ENCODE measurements at places on chromosomes 7 and 10.
A peak's percentile ranks its signal among the peaks of the same experiment; 100 is the strongest.

- H3K27ac ChIP-seq, result no peak overlapping the region
- peaks cover 5% of the 10 kb centered on the region for H3K27me3 ChIP-seq
- no peak overlapping the region for H3K4me3 ChIP-seq
- no peak for DNase-seq
- H3K4me1 ChIP-seq, result no peaks in the 10 kb centered on the region
Observed at GRCh38 chr10:102845352-102845902, 8.2 kb upstream of the CYP17A1 start.

GRCh38 chr10:74035303-74035702, 37.4 kb downstream of the VCL start:
- DNase-seq, result no peak
- peaks cover 9% of the 10 kb centered on the region for H3K36me3 ChIP-seq
- no peak overlapping the region for H3K4me3 ChIP-seq
- peak overlapping the region; percentile 65 for H3K27ac ChIP-seq
- no peaks in the 10 kb centered on the region for H3K27me3 ChIP-seq

DNA sequence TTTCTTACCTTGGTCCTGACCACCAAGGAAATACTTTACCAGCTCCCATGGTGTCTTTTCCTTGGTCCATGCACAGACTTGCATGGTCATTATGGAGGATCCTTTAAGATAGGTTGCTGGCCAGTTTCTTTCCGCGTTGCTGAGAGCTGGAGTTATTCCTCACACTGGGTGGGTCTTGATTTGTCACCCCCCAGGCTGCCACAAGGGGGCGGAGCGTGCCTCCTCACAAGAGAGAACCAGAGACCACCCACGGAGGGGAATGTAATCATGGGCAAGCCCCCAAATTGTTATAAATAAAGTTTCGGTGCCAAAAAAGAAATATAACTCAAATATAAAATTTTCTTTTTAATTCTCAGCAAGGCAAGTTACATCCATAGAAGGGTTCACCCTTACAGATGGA, 10.5 kb upstream of the TRIM24 start:
- H3K4me1 ChIP-seq, result no peaks in the 10 kb centered on the region
- no peak overlapping the region for H3K4me3 ChIP-seq
- no peak for DNase-seq
- H3K27ac ChIP-seq, result no peak overlapping the region
- H3K27me3 ChIP-seq, result no peaks in the 10 kb centered on the region

GRCh38 chr10:21507150-21507549, 18.3 kb downstream of the SKIDA1 start:
- H3K36me3 ChIP-seq, result no peaks in the 10 kb centered on the region
- H3K4me1 ChIP-seq, result peaks cover 54% of the 10 kb centered on the region
- H3K27me3 ChIP-seq, result no peaks in the 10 kb centered on the region

GRCh38 chr7:73704640-73705550, 14.6 kb downstream of the STX1A start:
- H3K27me3 ChIP-seq, result no peaks in the 10 kb centered on the region
- no peak overlapping the region for H3K4me3 ChIP-seq
- DNase-seq, result no peak
- peaks cover 11% of the 10 kb centered on the region for H3K36me3 ChIP-seq

DNA sequence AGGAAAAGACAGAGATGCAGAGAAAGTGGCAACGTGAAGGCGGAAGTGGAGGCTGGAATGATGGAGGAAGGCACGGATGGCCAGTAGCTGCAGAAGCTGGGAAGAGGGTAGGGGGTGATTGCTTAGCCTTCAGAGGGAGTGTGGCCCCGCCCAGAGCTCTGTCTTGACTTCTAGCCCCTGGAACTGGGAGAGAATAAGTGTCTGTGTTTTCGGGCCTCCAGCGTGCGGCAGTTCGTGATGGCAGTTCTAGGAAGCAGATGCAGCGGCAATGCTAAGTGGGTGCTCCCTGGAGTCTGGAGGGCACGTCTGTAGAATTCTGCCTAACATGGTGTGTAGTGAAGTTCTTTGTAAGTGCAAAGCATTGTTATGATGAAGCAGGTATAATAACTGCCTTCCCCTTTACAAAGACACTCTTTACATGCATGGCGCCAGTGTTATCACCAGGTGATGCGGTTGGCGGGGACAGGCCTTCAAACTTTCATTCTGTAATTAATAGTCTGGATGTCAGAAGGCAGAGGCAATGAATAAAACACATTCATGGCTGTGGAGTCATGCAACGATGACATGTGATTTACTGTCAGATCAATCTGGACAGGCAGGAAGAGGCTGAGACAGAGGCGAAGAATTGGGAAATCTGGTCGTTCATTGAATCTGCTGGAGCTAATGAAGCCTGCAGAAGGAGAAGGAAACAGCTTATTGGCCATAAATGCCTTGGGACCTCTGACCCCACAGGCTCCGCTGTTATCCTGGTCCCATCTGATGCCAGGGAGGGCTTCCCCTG, 228.6 kb downstream of the GLRX3 start:
- peaks cover 21% of the 10 kb centered on the region for H3K4me1 ChIP-seq
- no peak overlapping the region for H3K4me3 ChIP-seq
- H3K27ac ChIP-seq, result no peak overlapping the region

- H3K27me3 ChIP-seq, result no peaks in the 10 kb centered on the region
- no peak overlapping the region for H3K27ac ChIP-seq
- H3K4me3 ChIP-seq, result no peak overlapping the region
- H3K36me3 ChIP-seq, result peaks cover 19% of the 10 kb centered on the region
Observed at GRCh38 chr7:138886501-138886917, 88.5 kb upstream of the ATP6V0A4 start.

DNA sequence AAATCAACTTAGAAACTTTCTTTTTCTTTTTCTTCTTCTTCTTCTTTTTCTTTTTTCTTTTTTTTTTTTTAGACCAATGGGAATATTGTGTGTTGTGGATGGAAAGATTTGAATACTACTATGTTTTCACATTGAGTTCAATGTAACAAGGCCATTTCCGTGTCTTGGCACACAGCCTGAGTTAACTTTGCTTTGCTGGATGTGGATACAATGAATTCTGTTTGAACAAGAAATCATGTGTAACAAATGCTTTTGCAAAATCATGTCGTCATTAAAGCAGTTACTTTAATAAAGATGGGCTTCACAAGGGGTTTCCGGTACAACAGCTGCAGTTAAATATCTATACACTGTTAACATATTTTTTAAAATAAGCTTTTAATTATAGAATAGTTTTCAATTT, 13.5 kb upstream of the ENTPD1 start:
- peaks cover 14% of the 10 kb centered on the region for H3K4me1 ChIP-seq
- H3K27me3 ChIP-seq, result no peaks in the 10 kb centered on the region
- H3K27ac ChIP-seq, result peak overlapping the region; percentile 86
- no peak for DNase-seq
- H3K36me3 ChIP-seq, result no peaks in the 10 kb centered on the region

GRCh38 chr7:39085590-39086049, 107.9 kb downstream of the POU6F2 start:
- H3K4me3 ChIP-seq, result peak overlapping the region; percentile 65
- H3K4me1 ChIP-seq, result peaks cover 28% of the 10 kb centered on the region
- H3K27ac ChIP-seq, result no peak overlapping the region
- peaks cover 5% of the 10 kb centered on the region for H3K27me3 ChIP-seq
- H3K36me3 ChIP-seq, result no peaks in the 10 kb centered on the region

- DNase-seq, result no peak
- no peaks in the 10 kb centered on the region for H3K36me3 ChIP-seq
- H3K4me3 ChIP-seq, result no peak overlapping the region
- H3K4me1 ChIP-seq, result peaks cover 7% of the 10 kb centered on the region
Observed at GRCh38 chr7:71535616-71536015, 403.7 kb downstream of the GALNT17 start.

DNA sequence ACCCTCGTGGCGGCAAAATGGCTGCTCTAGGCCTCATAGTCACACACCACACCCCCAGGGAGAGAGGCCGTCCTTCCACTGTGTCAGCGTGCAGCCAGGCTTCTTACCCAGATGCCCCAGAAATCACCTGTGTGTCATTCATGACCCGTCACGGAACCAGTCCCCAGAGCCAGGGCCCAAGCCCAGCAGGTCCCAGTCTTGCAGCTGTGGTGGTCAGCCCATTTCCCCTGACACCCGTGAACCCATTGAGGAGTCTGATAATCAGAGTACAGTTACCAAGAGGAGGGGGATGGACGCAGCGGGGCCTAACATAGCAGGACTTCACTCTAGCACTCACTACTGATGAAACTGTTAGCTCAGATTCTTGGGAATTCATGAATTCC, 112.1 kb downstream of the ACTR3B start:
- no peaks in the 10 kb centered on the region for H3K27me3 ChIP-seq
- no peaks in the 10 kb centered on the region for H3K36me3 ChIP-seq
- no peak overlapping the region for H3K27ac ChIP-seq
- H3K4me3 ChIP-seq, result no peak overlapping the region

DNA sequence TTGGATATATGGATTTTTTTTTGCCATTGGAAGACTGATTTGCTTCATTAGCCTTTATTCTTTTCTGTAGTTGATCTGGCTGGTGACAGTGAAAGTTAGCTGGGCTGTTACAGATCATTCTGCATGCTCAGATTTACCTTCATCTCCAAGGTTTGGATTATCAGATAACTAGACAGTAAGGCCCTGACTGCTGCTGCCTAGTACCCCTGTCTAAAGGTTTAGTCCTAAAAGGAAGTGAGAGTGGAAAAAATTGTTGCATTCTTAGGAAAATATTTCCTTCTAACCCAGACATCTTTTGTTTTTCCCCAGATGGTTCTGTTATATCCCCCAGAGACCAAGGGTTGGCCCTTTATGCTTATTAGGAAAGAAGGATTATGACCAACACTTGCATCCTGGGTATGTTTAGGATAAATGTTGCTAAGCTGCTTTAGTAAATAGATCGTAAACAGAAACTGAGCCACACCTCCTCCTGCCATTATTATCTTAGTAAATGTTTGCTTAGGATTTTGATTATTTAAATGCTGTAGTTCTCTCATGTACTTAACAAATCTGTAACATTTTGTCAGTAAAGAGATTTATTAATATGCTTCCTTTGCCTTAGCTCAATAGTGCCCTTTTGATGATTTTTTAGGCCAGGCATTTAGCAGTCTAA, 44.4 kb downstream of the MCU start:
- no peaks in the 10 kb centered on the region for H3K27me3 ChIP-seq
- H3K4me1 ChIP-seq, result peaks cover 22% of the 10 kb centered on the region
- H3K4me3 ChIP-seq, result no peak overlapping the region
- H3K27ac ChIP-seq, result peak overlapping the region; percentile 91
- DNase-seq, result no peak
- H3K36me3 ChIP-seq, result peaks cover 6% of the 10 kb centered on the region

DNA sequence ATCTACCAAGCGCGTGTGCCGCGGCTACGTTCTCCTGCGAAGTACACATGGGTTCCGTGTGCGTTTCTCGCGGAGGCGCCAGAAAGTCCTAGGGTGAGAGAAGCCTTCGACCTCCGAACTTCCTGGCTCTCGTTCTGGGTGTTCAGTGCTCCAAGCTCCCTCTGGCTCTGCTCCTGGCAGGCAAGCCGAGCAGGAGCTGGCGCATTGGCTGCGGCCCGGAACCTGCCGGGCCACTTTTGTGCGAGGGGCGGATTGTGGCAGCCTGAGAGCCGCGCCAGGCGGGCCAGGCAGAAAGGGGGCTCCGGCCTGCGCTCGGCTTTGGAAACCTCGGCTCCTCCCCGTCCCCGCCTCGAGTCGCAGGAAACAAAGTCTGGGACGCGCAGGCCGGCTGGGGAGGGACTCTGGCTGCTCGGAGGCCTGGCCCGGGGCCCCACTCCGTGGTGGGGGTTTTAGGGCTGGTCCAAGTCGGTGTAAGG, 9.6 kb downstream of the EMX2 start:
- peak overlapping the region; percentile 17 for H3K4me3 ChIP-seq
- H3K27me3 ChIP-seq, result peaks cover 100% of the 10 kb centered on the region
- peaks cover 22% of the 10 kb centered on the region for H3K4me1 ChIP-seq
- DNase-seq, result peak; percentile 63
- peaks cover 1% of the 10 kb centered on the region for H3K36me3 ChIP-seq

- peaks cover 40% of the 10 kb centered on the region for H3K4me1 ChIP-seq
- DNase-seq, result no peak
- H3K27me3 ChIP-seq, result no peaks in the 10 kb centered on the region
- H3K4me3 ChIP-seq, result peak overlapping the region; percentile 86
Observed at GRCh38 chr7:155299535-155300202, 2.0 kb downstream of the INSIG1 start.

- peaks cover 2% of the 10 kb centered on the region for H3K36me3 ChIP-seq
- no peaks in the 10 kb centered on the region for H3K27me3 ChIP-seq
- H3K4me1 ChIP-seq, result no peaks in the 10 kb centered on the region
Observed at GRCh38 chr7:8154272-8154671, 107.7 kb downstream of the ICA1 start.

GRCh38 chr7:87600130-87601124, at the start of gene ABCB1:
TSS of gene ABCB1 (minus strand) at chr7:87600884. CDS start at chr7:87600184, 700 bp downstream.
- H3K27me3 ChIP-seq, result peaks cover 83% of the 10 kb centered on the region
- DNase-seq, result peak; percentile 38
- H3K4me3 ChIP-seq, result peak within 1 kb of the TSS; percentile 68
- no peak within 1 kb of the TSS for H3K27ac ChIP-seq
- H3K4me1 ChIP-seq, result peaks cover 10% of the 10 kb centered on the region
- H3K36me3 ChIP-seq, result no peaks in the 10 kb centered on the region

GRCh38 chr10:58438986-58439385, 53.8 kb downstream of the TFAM start:
- H3K4me1 ChIP-seq, result peaks cover 34% of the 10 kb centered on the region
- no peak overlapping the region for H3K4me3 ChIP-seq
- no peak for DNase-seq
- peaks cover 4% of the 10 kb centered on the region for H3K36me3 ChIP-seq
- H3K27ac ChIP-seq, result no peak overlapping the region

DNA sequence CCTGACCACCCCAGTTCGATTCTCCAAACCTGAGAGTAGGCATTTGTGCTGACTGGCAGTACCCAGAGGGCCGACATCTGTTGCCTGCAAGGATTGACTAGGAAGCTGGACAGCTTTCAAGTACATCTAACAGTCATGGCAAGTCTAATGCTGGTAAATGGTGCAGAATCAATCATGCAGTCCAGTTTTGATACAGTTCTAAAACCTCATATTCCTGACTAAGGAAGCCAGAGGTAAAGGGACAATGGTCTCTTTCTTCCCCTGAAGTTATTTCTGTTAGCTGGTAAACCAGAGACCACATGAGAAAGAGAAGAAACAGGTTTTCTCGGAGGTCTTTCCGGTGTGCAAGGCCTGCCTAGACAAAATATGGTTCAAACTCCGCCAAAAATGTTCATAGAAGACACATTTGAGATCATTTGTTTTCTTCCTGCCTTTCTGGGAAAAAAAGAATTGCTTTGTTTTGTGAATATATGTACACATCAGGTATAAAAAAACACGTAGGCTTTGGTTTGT, 97.1 kb downstream of the WDR37 start:
- H3K4me1 ChIP-seq, result peaks cover 23% of the 10 kb centered on the region
- peaks cover 8% of the 10 kb centered on the region for H3K27me3 ChIP-seq
- no peaks in the 10 kb centered on the region for H3K36me3 ChIP-seq
- DNase-seq, result no peak
- H3K27ac ChIP-seq, result no peak overlapping the region

DNA sequence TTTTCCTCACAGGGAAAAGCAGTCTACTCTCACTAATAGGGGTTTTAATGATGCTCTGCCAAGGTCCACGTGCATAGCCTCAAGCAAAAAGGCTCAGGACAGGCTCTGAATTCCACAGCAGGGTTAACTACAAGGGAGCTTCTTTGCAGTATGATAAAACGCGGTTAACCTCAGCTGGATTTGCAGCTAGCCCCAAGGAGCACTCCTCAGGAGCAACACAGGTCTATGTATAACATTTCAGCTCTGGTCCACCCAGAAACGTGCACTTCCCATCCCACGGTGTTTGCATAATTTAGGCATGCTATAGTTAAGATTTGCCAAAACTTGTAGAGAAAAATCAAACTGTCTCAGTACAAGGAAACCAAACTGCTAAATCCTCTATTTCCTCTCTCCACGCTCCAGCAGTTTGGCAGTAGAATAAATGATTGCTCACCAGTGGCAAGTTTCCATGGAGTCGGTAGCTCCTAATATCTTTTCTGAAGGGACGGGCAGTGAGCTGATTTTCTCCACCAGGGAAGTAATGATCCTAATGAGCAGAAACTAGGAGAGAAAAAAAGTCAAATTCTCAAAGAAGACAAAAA, 13.1 kb upstream of the ASB4 start:
- no peak overlapping the region for H3K27ac ChIP-seq
- H3K27me3 ChIP-seq, result no peaks in the 10 kb centered on the region
- H3K4me3 ChIP-seq, result no peak overlapping the region
- no peak for DNase-seq
